Stimulated activated CD4-positive, alpha-beta T cell treated with anti-CD3 and anti-CD28 coated beads, TNF-alpha, amount 100 ng/mL, for 48 hours (primary cell): ENCODE measurements at places on chromosomes 11 and 22.

GRCh38 chr11:63999349-64000025, 13.2 kb downstream of the OTUB1 start:
- DNase-seq = no peak

GRCh38 chr11:118318124-118318523, 13.6 kb downstream of the CD3E start:
- no peak for DNase-seq

GRCh38 chr22:40014667-40015248, 20.0 kb downstream of the FAM83F start:
- no peak for DNase-seq

DNA sequence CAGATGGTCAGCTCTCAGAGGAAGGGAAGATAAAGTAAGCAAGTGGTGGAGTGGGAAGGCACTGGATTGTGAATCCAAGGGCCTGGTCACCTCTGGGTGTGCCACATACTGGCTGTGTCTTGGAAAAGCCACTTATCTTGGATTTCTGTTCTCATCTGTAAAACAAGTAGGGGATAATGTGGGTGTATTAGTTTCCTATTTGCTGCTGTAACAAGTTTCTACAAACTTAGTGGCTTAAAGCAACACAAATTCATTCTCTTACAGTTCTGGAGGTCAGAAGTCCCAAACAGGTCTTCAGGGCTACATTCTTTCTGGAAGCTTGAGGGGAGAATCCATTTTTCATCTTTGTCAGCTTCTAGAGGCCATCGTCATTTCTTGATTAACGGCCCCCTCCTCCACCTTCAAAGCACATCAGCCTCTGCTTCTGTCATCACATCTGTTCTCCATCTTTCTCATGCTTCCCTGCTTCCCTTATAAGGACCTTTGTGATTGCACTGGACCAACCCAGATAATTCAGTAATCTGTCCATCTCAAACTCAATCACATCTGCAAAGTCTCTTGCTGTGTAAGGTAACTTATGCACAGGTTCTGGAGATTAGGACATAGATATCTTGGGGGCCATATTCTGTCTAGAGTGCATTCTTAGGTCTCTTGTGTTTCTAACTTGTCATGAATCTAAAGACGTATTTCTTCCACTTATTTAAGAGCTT, 75.9 kb downstream of the C22orf31 start:
- no peak for DNase-seq

DNA sequence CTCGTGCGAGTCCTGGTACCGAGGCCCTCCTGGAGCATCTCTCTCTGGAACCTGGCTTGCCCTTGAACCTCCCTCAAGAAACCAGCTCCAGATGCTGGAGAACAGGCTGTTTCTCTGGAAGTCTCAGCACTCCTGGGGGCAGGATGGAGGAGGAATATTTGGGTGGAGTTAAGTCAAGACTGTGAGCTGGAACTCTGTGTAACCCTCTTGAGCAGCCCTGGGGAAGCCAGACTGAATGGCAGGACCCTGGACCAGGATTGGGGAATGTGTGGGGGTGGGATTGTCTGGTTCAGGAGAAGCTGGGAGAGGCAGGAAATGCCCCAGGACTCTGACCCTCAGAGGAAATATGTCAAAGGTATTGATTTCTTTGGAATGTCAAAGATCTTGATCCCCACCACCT, 7.7 kb downstream of the CREB3L1 start:
- DNase-seq = no peak

DNA sequence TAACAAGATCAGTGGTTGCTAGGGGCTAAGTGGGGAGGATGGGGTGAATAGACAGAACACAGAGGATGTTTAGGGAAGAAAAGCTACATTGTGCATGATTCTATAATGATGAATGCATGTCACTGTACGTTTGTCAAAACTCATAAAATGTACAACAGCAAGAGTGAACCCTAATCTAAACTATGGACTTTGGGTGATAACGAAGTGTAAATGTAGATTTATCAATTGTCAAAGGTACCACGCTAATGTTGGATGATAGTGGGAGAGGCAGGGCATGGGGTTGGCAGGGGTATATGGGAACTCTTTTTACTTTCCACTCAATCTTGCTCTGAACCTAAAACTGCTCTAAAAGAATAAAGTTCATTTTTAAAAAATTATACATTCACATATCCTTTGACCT, 21.3 kb upstream of the SLC5A1 start:
- no peak for DNase-seq

- DNase-seq = no peak
Measured at GRCh38 chr11:8839306-8839956, 71.6 kb upstream of the AKIP1 start.

DNA sequence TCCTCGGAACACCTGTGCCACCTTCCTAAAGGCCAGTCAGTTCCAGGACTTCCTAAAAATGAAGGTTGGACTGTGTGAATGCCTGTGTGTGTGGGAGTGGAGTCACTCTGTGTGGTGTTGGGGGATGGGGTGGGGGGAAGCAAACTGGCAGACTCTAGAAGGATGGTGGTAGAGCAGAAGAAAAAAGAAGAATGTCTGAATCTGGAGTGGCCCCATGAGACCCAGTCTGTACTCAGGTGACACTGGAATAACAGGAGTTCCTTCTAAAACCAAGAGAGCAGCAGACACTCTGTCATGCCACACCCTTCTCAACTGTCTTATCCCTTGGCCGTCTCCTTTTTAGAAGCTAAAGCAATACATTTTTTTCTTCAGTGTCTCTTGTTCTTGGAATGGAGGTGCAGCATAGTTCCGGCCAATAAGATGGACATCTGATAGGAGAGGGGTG, 82.9 kb downstream of the MAML2 start:
- no peak for DNase-seq

GRCh38 chr11:77876045-77876444, 55.1 kb downstream of the AAMDC start:
- DNase-seq = no peak

GRCh38 chr11:2901854-2902783, 16.5 kb upstream of the CDKN1C start:
- DNase-seq = peak; percentile 94

DNA sequence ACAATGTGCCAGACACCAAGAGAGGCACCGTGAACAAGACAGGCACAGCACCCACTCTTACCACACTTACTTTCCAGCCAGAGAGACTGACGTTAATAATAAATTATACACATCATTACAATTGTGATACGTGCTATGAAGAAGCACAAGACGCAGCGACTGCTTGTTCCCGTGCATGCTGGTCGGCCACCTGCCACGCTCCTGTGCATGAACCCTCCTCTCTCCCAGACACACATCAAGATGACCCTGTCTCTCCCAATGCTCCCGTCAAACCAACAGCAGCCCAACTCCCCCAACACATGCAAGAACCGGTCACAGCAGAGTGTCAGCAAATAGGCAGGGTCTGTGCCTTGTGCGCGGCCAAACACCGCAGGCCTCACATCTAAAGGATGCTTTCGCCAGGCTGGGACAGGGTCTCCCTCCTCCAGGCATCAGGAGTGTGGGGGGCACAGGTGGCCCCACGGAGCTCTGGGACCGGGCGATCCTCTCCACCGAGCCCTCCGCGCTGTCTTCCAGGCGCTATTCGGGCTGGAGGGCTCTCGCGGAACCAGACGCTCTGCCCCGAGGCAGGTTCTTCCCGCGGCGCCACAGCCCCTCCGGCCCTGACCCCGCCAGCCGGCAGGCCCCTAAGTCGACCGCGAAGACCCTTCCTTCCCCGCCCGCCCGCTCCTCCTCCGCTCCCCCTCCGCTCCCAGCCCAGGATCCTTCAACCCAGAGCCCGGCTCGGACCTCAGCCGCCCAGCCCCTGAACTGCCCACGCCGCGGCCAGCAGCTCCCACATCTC, 533 bp downstream of the SERGEF start:
- DNase-seq = no peak
